ENCODE measurements at places on chromosomes 12 and 14.
A peak's percentile ranks its signal among the peaks of the same experiment; 100 is the strongest.

GRCh38 chr14:21525962-21526671 lies at the start of gene SALL2:
Gene SALL2, minus strand, starts transcription at chr14:21526346. Its CDS starts 219 bp downstream, at chr14:21526127.
- DNase-seq = peak; percentile 85

DNA sequence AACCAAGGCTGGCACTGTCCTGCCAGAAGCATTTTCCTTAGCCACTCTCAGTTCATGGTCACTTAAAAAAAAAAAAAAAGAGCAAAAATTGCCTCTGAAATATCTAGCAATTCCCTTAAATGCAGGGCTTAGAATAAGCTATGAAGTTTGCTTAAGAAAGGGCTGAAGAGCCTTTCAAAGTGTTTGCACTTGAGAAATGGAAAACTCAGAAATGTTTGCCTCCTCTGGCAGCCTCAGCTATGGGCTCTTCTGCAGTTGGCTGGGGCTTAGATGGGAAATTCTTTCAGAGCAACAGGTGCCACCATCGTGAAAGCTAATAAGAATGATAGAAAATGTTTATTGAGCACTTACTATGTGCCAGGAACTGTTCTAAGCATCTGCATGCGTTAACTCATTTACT lies 48.5 kb upstream of the TSPAN11 start:
- no peak for DNase-seq

DNA sequence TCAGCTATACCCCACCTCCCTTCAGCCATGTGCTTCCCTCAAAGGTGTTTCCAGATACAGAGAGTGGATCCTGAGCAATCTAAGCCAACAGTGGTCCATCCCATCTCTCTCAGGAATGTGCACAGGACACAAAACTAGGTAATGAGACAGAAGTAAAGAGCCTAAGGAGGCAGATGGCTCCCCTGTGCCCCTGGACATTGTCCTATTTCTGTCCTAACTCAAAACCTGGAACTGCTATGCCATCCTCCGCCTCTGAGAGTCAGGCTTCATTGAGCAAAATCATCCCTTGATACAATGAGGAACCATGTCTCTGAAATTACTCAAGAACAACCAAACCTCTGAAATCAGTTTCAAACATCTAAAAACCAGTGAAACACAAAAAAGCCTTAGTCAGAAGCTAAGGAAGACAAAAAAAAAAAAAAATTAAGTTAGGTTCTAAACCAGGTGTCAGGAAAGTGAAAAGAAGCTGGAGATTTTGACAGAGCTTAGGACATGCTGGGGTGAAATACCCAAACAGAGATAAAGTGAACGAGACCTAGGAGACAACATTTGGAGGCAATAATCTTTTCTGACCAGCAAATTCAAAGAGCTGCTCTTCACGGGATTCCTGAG lies 200.3 kb upstream of the PLEKHG7 start:
- DNase-seq = peak; percentile 31

DNA sequence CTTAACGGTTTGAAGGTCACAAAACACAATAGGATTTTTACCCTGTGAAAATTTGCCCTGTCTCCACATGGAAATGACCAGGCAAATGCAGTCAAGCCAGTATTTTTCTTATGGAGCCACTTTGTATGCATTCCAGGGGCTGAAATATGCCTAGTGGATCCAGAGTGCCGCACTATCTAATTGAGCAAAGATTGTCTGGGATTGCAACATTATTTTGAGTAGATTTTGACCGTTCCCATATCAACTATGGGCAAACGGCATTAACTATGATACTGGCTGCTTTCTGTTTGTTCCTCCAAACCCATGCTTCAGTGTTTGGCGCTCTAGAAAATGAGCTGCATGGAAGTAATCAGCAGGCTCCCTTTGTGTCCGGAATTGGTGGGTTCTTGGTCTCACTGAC lies 223.0 kb downstream of the BTG1 start:
- DNase-seq = no peak

- DNase-seq = peak; percentile 69
These were observed 519 bp downstream of the MORN3 start for GRCh38 chr12:121668750-121669520.

DNA sequence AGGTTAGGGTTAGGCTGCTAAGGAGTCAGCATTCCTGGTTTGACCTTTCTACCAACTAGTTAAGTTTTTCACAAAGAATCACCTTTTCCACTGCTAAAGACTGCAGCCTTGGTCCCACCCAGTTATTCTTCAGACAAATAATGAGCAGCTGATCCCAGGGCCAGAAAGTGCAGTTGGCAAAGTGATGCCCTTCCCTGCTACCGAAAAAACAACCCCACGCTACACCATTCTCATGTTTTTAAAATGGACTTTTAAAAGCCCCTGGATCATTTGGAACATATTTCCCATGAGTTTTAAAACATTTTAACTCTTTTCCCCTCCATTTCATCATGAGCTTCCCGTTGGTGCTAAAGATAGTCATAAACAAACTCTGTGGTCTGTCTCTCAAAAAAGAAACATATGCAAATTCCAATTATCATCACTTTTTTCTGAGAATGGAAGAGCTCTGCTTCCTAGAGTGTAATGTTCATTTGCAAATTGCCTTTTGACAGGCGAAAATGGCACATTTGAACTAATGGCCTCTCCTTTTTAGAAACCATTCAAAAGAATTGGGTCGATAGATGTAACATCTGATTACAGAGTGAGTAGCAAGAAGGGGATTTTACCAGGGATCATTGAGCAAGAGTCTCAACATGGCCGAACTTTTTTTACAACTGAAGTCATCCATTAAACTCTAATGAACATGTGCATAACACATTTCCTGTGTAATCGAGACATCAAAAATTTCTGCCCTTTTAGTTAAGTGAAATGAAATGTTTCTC lies 129.3 kb upstream of the RAP1B start:
- no peak for DNase-seq

GRCh38 chr14:68546839-68547238 lies 246.0 kb downstream of the ZFP36L1 start:
- no peak for DNase-seq

DNA sequence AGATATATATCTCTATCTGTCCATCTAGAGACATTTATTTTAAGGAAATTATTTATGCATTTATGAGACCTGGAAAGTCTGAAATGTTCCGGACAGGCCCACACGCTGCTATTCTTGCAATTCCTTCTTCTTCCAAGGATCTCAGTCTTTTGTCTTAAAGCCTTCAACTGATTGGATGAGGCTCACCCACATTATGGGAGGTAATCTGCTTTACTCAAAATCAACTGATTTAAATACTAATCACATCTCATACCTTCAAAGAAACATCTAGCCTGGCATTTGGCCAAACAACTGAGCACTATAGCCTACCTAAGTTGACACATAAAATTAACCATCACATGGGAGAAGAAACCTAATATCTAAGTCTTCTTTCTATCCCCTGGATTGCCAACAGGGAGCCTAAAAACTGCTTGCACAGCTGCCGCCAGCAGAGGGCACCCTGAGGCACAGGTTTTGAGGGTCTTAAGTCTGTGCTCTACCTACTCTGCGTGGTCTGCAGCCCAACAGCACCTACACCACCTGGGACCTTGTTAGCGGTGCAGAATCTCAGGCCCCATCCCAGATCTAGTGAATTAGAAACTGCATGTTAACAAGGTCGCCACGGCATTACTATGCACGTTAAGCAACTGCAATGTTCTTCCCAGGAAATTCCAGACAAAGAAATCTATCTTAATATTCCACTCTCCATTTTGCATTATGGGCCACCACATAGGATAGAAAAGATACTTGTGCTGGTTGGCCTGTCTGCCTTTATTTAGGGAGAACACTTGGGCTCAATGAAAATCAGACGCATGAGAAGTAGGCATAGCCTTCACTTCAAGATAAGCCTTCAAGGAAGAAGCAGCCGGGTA lies 249.7 kb downstream of the FOXG1 start:
- DNase-seq = no peak

DNA sequence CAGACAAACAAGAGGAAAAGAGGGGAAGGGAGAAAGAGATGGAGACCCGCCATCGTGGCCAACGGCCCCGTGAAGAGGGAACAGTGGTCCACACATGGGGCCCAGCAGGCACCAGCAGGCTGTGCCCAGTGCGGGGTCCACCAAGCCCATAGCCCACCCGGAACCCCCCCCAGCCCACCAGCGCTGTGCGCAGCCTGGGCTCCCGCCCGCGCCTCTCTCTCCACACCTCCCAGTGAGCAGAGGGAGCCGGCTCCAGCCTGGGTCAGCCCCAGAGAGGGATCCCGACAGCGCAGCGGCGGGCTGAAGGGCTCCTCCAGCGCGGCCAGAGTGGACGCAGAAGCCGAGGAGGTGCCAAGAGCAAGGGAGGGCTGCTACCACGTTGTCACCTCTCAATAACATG lies 105.0 kb upstream of the TMTC1 start:
- no peak for DNase-seq
